ENCODE measurements at places on chromosomes 16 and 17. TPM values are rescaled to one million over a fixed set of nuclear protein-coding genes. Genes with fewer than 3 reads are reported as not detected.

DNA sequence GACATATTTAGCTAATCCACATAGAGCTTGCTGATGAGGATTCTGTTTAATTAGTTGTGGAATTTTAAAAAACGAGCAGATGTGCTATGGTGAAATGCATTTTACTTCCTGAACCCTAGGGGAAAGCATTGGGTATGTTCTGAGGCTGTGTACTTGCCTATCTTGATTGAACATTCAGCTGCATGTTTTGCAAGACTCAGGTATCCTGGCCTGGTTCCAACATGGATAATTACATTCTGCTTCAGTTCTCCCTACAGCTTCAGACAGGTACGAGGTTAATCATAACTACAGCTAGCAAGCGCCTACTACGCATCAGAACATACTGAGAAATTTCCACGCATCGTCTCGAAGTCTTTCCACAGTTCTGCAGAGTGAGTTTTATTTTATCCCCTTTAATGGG lies 77.0 kb downstream of the HS3ST2 start:
- DNase-seq: no peak

- DNase-seq: no peak
These were observed 403.5 kb upstream of the HSBP1 start for GRCh38 chr16:83404261-83404660.

DNA sequence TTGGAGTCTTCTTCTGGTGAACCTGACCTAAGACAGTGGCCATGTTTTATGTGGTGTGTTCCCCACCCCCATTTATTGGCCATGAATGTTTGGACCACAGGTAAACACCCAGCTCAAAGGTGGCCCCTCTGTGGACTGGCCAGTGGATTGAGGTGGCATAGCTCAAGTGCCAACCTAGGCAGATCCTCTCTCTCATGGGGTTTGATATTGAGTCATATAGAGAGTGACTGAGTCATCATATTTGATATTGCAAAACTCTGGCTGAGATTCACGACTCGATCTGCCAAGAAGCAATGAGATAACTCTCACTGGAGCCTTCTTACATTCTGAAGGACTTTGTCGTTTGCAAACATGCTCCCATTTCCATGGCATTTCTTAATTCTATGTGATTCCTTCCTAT lies 10.5 kb upstream of the TEKT3 start:
- no peak for DNase-seq

DNA sequence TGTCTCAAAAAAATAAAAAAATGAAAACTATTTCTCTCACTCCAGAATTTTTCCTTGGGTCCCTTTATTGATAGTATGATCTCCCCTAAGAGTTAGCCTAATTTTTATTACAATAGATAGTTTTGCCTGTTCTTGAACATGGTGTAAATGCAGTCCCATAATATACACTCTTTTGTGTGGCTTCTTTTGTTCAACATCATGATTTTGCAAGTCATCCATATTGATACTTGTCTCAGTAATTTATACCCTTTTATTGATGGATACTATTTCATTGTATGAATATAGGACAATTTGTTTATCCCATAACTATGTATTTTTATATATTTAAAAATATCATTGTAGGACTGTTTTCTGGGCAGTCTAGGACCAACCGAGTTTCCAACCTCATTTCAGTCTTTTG lies 207.0 kb downstream of the UTP18 start:
- DNase-seq: no peak

DNA sequence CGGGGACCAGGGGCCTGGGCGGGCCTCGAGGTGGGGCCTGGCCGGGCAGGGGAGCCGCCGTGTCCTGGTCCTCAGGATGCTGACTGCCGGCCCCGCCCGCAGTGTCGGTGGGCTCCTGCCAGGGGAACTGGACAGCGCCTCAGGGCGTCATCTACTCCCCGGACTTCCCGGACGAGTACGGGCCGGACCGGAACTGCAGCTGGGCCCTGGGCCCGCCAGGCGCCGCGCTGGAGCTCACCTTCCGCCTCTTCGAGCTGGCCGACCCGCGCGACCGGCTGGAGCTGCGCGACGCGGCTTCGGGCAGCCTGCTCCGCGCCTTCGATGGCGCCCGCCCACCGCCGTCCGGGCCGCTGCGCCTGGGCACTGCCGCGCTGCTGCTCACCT lies 2.3 kb upstream of the PAQR4 start:
- DNase-seq: no peak

DNA sequence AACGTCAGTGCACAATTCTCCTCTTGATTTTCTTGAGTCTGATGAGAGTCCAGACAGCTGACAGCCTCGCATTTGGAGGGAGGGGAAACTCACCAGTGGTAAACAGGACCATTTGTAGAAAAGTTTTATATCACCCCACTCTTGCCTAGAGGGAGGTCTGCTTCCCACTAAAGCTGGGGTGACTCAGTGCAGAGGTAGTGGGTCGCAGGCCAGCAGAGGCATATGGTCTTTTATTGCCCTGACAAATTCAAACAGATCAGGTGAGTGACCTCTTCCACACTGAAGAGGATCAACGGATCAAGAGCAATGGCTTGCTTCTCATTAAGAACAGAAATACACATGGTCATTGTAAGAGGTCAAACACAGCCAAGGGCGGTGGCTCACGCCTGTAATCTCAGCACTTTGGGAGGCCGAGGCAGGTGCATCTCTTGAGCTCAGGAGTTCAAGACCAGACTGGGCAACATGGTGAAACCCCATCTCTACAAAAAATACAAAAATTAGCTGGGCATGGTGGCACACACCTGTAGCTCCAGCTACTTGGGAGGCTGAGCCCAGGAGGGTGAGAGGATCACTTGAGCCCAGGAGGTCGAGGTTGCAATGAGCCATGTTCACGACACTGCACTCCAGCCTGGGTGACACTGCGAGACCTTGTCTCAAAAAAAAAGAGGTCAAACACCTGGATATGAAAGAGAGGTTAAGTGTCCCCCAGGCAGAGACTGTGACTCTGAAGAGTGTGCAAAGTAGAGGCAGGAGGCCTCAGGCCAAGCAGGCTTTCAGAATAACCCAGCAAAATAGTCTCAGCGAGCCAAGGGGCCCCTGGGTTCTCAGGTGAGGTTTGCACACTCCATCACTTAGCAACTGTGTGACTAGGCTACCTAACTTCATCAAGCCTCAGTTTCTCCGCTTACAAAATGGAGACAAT lies 56.5 kb upstream of the ERN1 start:
- no peak for DNase-seq

DNA sequence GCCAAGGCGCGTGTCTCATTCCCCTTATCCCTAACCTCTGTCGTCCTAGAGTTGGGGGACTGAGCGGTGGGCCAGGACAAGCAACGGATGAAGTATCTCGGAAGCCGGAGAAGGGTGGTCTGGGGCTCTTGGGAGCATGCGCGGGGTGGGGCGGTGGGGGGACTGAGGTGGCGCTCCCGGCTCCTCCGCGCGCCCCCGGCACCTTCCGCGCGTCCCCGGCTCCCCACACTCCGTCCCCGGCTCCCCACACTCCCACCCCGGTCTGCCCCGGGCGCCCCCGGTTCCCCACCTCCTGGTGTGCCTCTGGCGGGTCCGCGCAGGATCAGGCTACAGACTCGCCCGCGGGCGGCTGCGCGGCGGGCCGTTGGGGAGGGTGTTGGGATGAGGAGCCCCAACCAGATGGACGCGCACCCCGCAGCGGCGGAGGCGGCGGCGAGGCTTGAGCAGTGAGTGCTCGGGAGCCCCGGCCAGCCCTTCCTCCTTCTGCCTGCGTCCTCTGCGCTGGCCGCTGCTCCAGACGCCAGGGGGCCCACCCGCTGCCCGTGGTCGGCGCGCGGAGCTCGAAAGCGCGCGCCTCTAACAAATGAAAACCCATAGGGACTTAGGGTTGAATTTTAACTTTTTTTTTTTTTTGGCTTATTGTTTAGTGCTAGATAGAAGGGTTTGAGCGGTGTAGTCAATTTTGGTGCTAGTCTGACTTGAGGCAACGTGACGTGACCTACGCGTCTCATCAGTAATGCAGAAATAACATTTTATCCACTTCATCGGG lies 5.6 kb upstream of the CRYM start:
- peak; percentile 38 for DNase-seq

- no peak for DNase-seq
These were observed 256.1 kb upstream of the SALL1 start for GRCh38 chr16:51407199-51407598.

- no peak for DNase-seq
These were observed 4.7 kb upstream of the IL17C start for GRCh38 chr16:88633684-88634140.

DNA sequence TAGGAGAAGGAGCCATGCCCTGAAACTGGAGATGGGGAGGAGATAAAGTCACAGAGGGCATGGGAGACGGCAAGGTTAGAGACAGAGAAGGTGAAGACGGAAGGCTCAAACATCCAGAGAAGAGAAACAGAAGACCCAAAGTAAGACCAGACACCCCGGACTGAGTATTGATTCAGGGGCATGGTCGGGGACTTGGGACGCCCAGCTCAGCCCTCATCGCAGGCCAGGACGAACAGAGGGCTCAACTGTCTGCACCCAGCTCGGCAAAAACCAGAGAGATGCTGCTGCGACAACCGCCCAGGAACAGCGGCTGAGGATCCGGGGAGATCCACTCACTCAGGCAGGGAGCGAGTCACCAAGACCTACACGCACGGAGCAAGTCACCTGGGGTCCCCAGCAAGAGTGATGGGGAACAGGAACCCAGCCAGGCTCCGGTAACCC lies 999 bp downstream of the XYLT1 start:
- no peak for DNase-seq

GRCh38 chr17:78610951-78611511 lies 33.8 kb upstream of the DNAH17 start:
- no peak for DNase-seq

DNA sequence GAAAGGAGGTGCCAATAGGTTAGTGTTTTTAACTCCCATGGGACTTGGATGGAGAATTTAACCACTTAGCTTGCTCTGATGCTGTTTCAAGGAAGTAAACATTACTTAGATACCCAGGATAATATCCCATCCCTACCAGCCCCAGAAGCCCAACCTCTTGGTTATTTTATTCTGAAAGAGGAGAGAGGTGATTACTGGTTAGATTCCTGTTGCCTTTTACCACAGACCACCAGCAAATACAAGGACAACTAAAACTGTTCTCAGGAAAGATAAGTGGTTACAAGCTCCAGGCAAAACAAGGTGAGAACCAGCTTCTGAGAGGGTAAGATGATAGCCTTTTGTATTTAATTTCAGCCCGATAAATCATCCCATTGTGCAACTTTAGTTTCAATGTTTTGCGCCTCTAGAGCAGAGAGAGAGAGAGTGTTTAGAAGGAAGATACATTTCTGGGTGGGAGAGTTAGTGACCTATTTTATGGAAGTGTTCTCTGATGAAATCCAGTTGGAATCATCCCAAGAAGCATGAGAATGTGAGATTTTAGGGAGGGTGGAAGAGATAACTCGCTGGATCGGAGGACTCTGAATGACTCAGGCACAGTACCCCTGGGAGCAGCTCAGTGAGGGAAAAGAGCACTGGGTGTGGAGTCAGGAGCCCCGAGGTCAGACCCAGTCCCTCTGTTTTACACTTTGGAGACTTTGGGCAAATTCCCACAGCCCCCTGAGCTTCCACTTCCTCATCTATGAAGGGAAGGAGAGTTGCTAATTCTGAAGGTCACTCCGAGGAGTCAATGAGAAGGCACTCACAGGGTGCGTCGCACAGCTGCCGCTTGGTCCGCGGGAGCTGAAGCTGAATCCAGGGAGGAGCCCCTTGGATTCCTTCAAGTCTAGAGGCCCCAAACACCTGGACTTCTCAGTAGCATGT lies 12.1 kb downstream of the GLP2R start:
- DNase-seq: peak; percentile 20

DNA sequence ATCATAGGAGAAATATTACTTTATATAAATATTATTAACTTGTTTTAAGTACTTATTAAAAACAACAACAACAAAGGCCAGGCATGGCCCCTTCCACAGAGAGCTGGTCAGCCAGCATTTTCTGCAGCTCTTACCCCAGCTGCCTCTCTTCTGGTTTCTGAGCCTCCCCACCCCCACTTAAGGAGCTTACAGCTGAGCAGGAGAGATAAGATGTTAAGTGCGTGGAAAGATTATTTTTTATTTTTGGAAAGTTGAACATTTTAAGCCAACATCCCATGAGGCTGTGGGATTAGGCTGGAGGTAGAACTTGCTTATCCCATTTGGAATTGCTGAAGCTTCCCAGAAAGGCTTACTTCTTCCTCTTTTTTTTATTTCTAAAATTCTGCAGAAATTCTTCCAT lies 401.2 kb downstream of the SEC14L1 start:
- DNase-seq: no peak

DNA sequence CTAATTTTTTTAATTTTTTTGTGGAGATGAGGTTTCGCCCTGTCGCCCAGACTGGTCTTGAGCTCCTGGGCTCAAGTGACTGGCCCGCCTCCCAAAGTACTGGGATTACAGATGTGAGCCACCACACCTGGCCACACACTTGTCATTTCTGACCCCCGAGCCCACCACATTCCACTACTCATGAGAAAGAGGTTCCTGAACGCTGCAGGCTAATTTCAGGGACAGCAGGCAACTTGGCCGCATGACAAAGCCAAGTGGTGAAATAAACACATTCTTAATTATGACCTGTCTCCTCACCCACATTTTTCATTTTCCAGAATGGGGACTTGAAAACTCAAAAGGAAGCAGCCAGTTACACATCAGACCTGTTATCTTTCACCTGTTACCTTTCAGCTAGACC lies 114.5 kb downstream of the ABCC6 start:
- no peak for DNase-seq

DNA sequence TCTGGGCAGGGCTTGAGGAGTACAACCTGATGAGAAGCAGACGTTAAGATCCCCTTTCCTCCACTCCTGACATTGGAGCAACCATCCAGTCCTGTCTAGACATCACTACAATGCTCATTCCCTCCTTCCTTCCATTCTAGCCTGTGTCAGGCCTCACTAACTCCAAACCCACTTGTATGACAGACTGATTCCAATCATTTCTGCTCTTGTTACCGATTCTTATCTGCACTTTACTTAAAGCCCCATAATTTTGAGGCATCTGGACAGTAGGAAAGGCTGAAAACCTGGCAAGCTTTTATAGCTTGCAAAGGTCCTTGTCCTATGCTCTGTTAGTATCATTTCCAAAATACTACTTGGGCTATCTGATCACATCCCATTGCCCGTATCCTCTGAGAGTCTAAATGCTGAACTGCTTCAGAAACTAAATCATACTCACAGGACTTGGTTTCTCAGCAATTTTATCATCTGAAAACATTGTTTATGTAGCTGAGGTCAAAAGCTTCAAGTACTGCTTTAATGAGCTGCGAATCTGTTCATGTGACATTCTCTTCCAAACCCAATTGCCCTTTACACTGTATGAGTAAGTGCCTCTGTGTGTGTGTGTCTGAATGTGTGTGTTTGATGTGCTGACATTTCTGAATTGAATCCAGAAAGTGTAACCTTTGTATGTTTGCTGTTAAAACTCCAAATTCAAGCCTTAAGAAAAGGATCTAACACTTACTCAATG lies 57.2 kb upstream of the CACNG3 start:
- no peak for DNase-seq

TP53TG3 gene
- 0.57 TPM for polyA plus RNA-seq

KIF19 gene
- not detected for polyA plus RNA-seq

ASIC2 gene
- 0.79 TPM for polyA plus RNA-seq

ALDOA gene
- 1,463 TPM for polyA plus RNA-seq

CACNA1G gene
- polyA plus RNA-seq: not detected

TMEM98 gene
- polyA plus RNA-seq: 40.8 TPM

FSCN2 gene
- not detected for polyA plus RNA-seq
